ENCODE measurements at places on chromosomes 5 and 9.

DNA sequence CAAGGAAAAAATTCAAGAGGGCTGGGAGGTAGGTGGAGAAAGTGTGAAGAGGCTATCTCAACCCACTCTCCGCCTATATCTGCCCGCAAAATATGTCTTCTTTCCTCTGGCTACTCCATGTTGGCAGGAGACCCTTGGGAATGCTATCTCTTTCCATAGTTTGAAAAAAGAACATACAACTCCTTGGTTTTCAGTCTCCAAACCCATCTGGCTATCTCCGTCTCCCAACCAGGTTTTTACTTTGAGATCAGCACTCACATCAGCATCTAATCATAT, 109.9 kb upstream of the IFNE start:
- DNase-seq, result no peak

- DNase-seq, result no peak
Measured at GRCh38 chr5:1524481-1524798, 680 bp upstream of the LPCAT1 start.

- peak; percentile 74 for DNase-seq
Measured at GRCh38 chr9:124869986-124870560, 8.1 kb downstream of the ARPC5L start.

- no peak for DNase-seq
Measured at GRCh38 chr5:68476854-68477253, 261.3 kb downstream of the PIK3R1 start.

DNA sequence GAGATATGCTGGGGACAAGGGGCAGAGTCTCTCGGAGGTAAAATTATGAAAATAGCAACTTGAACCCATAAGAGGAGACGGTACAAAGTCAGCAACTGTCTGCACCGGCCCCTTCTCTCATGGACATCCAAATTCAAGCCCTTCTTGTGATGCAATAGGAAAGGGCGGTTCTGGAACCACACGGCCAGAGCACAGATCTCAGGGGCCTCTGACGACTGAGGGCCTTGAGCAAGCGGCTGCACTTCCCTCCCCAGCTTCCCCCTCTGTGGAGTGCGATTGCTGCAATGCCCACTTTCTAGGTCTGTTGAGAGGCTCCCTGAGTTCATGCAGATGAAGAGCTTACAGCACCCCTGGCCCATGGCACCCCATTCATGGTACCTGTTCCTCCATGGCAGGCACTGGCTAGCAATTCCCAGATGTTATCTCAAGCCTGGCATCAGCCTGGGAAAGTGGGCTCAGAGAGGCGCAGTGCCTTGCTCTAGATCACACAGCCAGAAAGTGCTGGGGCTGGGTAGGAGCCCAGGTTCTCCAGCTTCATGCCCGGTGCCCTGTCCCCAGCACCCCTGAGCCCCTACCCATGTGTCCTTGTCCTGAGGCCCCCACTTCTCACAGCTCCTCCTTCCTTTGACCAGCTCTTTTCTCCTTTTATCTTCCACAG, 17.7 kb upstream of the CPLX2 start:
- DNase-seq, result no peak

GRCh38 chr5:138468966-138469539, 3.8 kb downstream of the EGR1 start:
- DNase-seq, result no peak

DNA sequence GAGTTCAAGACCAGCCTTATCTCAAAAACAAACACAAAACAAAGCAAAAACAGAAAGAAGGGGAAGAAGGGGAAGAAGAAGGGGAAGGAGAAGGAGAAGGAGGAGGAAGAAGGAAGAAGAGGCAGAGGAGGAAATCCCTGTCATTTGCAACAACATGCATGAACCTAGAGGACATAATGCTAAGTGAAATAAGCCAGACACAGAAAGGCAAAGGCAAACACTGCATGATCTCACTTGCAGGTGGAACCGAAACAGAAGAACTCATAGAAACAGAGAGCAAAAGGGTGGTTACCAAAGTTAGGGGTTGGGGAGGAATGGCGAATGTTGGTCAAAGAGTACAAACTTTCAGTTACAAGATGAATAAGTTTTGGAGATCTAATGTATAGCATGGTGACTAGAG, 135.4 kb downstream of the UGCG start:
- DNase-seq, result no peak

- DNase-seq, result no peak
Measured at GRCh38 chr5:97559827-97560598, 377.0 kb upstream of the RIOK2 start.

GRCh38 chr5:84091127-84091799, 293.4 kb downstream of the EDIL3 start:
- no peak for DNase-seq

DNA sequence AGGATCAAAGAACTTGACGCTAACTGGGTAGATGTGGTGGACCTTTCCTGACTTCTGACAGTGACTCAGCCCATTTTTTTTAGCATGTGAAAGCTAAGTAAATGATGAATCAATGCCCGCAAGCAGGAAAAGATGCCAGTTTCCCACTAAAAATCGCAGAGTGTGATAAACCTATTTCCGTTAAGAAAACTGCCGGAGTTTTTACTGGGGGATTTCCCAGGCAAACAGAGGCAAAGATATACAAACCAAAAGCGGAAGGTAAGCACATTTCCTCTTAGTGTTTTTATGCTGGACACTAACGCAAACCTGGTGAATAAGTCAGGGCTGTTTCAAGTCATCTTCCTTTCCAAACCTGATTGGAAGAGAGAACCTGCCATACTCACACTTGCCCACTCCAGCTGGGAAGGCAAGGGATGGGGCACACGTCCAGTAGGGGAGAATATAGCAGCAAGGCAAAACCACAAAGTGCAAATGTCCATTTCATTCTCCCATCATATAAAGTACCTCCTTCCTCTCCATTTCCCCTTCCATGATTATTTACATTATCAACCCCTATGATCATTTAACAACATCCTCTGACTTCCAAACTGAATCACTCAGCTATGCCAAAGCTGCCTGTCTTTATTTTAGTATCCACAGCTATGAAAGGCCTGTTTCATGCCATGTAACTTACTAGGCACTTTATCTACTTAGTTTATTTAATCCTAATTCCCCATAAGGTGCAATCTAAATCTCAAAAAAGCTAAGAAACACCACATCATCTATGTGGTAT, 349.7 kb upstream of the RFX3 start:
- DNase-seq, result no peak

- no peak for DNase-seq
Measured at GRCh38 chr5:158462349-158463114, 603.6 kb upstream of the CLINT1 start.

DNA sequence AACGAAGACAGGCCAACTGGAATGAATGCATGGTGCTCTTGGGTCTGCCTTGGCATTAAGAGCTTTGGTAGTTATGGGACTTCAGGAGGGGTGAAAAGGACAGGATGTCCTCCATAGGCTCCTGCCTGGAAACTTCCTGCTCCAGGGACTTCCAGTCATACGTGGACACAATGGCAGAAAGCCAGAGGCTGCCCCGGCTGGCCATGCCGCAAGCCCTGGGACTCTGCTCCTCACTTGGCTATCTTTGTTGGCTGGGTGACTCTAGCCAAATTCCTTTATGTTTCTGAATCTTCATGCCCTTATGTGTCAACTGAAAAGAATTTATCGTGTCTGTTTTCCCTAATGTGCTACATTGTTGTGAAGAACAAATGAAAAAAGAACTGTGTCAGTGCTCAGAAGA, 136.9 kb downstream of the SIL1 start:
- DNase-seq, result no peak

GRCh38 chr9:2545881-2546490, 75.6 kb upstream of the VLDLR start:
- DNase-seq, result no peak

DNA sequence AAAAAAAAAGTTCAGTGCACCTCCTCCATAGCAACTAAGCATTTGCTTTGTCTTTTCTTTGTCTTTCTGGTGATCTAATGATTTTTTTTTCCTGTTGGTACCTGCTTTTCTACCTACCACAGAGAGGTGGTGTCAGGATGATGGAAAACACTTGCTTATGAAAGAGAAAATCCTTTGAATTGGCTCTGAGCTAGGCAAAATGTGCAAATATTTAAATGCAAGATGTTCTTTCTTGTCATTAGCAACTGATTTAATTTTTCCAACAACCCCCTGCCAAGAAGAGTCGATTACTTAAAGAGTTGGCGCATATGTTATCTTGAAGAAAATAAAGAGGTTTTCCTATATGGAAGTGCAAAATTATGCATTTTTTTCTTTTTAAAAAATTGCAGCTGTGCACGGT, 37.7 kb downstream of the TNC start:
- DNase-seq, result no peak

DNA sequence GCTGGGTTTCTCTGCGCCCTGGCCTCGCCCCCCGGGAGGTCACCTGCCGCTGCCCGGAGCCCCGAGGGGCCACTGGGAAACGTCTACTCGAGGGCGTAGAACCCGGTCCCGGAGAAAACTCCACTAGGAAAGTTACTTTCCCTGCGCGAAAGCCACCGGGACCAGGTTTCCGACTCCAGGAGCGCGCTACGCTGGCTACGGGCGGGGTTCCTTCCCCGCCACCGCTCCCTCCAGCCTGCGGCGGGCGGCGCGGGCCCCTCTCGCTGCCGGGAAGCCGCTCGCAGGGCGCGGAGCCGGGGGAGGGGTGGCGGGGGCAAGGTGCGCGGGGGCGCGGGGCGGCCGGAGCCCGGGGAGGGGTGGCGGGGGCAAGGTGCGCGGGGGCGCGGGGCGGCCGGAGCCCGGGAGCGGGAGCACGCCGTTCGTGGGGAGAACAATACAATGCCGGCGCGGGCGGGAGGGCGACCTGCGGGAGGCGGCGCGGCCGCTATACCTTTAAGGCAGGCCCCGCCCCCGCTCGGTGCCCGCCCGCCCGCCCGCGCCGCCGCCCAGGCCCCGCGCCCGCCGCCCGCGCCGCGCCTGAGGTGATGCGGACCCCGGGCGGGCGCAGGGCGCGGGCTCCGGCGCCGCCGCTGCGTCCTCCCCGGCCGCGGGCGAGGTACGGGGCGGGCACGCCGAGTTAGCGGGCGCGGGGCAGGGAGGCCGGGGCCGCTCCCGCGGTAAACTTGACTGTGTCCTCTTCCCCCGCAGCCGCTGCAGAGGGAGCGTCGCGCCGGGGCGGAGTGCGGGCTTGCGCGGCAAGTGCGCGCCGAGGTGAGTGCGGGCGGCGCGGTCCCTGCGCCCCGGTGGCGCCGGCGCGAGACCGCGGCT, 278.1 kb downstream of the AOPEP start:
- no peak for DNase-seq

DNA sequence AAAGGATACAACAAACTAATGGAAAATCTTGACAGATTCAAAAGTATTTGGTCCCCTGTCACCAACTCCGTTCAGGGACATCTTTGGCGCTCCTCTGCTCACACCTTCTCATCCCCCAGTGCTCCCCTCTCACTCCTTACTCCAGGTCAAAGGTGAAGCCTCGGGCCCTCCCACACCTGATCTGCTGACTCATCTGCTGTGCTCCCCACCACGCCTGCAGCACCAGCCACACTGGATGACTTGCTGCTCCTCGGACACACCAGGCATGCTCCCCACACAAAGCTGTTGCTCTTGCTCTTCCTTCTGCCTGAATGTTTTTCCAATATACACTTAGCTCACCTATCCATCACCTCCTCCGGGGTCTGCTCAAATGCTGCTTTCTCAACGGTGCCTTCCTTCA, 123.4 kb downstream of the ESM1 start:
- no peak for DNase-seq

DNA sequence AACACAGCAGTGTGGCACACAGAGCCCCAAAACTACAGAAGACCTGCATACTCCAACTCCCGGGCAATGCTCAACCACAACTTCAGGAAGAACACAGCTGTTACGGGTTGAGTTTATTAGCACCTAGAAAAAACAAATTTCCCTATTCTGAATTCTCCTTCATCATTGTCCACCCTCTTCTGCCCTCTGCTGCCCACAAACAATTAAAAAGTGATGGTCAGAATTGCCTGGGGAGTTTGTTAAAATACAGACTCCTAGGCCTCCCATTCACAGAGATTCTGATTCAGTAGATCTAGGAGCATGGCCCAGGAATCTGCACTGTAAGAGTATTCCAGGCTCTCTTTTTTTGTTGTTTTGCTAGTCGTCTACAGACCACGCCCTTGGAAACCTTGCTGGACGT, 310.6 kb downstream of the NDUFS4 start:
- no peak for DNase-seq

GRCh38 chr5:6723816-6724300, 10.6 kb downstream of the TENT4A start:
- no peak for DNase-seq

- DNase-seq, result no peak
Measured at GRCh38 chr5:144313147-144313726, 142.6 kb downstream of the KCTD16 start.

GRCh38 chr5:129658801-129659200, 89.1 kb upstream of the MINAR2 start:
- no peak for DNase-seq

DNA sequence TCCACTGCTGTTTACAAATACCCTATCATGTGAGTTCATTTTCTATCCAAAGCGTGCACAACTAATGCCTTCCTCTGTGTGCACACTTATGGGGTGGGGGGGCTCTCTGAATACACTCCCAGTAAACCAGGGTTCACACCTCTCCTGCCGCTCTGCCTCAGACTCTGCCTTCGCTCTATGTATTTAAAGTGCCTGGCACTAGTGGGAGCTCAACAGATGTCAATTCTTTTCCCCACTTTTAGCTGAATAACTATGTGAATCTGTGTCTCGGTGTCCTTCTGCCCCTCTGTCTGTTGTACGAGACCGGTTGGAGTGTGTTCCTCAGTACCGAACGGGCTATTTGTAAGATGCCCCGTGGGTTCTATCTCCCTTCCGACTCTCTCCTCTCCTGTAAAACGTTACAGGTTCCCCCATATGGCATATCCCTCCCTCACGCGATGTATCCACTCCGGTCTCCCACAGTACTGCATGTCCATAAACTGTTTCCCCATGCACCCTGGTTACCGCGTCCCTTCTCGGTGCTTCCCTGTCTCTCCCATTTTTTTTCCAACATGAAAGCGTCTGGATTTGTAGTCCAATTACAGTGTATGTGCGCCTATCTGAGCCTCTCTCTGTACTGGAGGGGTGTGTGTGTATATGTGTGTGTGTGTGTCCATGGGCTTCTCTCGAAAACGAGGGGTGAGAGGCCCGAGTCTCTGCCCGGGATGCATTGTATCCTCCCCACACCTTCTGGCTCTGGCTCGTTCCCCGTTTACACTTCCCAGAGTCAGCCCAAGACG, 1.6 kb downstream of the ELL2 start:
- no peak for DNase-seq
